ENCODE measurements at places on chromosomes 16 and 17. TPM values are rescaled to one million over a fixed set of nuclear protein-coding genes. Genes with fewer than 3 reads are reported as not detected.

The ACSM5 gene
- not detected for polyA plus RNA-seq

The ITGAD gene
- not detected for polyA plus RNA-seq

- DNase-seq, result no peak
Observed at GRCh38 chr16:24070851-24071250, 185.3 kb upstream of the CACNG3 start.

DNA sequence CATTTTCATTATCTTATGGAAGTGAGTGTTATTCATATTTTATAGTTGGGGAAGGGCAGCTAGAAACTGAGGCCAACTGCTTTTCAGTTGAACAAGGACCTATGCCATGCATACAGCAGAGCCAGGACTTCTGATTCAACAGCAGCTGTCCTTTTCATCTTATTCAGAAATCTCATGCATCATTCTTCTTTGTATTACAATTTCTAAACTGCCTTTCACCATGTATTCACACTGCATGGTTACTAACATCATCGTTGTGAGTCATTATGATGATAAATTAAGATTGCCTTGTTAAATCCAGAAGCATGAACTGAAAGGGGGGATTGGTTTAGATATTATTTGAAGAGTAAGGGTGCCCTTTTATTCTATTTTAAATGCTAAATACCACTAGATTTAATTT lies 1470.1 kb upstream of the GOT2 start:
- no peak for DNase-seq

The NPIPA2 gene
- not detected for polyA plus RNA-seq

The POLR3K gene
- 29.5 TPM for polyA plus RNA-seq

- DNase-seq, result no peak
Observed at GRCh38 chr17:53227111-53227510, 595.6 kb upstream of the KIF2B start.

The ZNF469 gene
- 0.09 TPM for polyA plus RNA-seq

DNA sequence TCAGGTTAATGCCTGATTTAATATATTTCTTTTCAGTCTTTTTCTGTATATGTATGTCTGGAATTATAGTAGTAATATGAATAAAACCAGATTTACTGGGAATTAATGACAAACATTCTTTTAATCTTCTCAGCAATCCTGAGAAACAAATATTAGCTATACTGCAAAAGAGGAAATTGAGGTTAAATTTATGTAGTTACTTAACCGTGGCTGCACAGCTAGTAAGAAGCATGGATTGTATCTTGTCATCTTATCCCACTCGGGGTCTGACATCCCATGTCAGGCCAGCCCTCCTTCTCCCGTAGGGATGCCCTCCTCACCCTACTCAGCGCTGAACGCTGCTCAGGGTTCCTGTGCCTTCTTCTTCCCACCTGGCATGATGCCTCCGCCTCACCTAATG lies 143.0 kb downstream of the FTO start:
- DNase-seq, result no peak

DNA sequence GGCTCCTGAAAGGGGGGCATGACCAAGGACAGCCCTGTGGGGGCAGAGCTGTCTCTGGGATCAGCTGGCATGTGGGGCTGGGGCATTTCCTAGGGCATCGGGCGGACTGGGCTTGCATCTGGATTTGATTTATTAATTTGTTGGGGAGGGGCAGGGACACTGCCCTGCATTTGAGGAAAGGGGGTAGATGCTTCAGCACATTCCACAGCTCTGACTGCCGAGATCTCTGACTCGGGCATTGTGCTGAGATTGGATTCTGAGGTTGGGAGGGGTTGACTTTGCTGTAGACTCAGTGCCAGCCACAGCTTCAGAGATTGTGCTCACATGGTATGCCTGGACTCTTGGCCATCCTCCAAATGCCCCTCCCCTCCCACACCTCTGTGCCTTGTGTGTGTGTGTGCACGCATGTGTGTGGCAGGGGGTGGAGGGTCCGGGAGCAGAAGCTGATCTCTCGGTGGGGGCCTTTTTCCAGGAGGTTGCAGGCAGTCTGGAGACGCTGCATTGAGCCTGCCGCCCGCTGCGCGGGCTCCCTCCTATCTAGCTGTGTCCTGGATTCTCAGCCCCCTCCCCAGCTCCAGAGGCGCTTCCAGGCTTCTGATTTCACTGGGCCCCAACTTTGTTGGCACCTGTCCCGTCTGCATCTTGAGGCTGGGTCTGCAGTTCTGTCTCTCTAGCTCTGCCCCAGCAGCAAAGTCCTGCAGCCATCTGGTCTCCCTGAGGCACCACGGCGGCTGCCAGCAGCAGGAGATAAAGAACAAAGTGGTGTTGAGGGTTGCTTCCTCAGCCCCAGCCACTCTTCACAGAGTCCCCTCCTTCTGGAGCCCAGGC lies 14.9 kb downstream of the IGFBP4 start:
- DNase-seq, result no peak

GRCh38 chr17:31541559-31541958 lies 150.1 kb downstream of the RAB11FIP4 start:
- no peak for DNase-seq

DNA sequence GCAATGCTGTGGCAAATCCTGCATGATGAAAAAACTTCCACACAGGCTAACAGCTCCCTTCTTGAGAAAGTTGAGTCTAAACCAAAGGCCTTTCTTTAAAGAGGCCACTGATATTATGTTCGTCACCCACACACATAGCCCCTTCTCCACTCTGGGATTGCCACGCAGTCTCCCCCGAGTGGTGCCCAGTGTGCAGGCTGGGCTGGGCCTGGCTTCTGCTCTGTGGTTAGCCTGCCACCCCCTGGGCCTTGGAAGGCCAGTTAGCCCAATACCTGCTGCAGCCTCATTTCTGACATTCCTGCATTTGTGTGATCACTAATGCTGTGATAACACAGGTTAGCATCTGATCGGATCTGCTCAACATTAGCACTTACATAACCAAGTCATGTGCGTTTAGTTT lies 44.8 kb downstream of the CDH3 start:
- DNase-seq, result no peak

The PIRT gene
- not detected for polyA plus RNA-seq

DNA sequence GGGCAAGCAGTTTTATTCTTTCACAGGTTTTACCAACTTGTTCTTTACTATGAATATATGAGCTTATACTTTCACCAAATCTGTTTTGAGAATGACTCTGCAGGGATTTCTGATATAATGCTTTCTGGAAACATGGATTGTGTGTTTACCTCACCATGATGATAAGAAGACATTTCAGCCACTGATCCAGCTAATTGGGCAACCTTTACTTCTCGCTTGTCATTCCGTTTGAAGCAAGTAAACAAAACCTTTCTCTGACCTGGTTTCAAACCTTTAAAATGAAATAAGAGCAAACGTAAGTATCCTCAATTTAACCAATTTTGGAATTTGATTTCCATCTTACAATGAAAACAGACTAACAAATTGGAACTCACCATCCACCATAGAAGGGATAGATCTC lies 13.7 kb downstream of the TOP2A start:
- DNase-seq, result no peak

The LRRC36 gene
- not detected for polyA plus RNA-seq

The ARL16 gene
- 26.0 TPM for polyA plus RNA-seq

The RNF227 gene
- 0.65 TPM for polyA plus RNA-seq

GRCh38 chr16:87808108-87808507 lies 42.3 kb upstream of the KLHDC4 start:
- DNase-seq, result no peak

GRCh38 chr17:67378454-67379250 lies 1.6 kb downstream of the PITPNC1 start:
- peak; percentile 89 for DNase-seq

DNA sequence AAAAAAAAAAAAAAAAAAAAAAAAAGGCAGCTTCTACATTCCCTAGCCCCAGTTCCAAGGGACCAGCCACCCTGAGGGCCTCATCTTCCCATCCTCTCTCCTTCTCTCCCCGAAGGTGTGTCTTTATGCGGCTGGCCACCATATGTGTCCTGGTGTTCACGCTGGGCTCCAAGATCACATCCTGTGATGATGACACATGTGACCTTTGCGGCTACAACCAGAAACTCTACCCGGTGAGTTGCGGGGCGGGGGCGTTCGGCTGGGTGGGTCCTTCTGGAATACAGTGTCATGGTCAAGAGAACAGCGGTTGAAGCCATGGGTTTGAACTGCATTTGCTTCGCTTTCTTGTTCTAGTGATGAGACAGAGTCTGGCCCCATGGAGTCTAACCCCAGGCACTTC lies 22.6 kb upstream of the COQ7 start:
- DNase-seq, result no peak

The CIBAR2 gene
- polyA plus RNA-seq, result not detected

The PRAC2 gene
- not detected for polyA plus RNA-seq

DNA sequence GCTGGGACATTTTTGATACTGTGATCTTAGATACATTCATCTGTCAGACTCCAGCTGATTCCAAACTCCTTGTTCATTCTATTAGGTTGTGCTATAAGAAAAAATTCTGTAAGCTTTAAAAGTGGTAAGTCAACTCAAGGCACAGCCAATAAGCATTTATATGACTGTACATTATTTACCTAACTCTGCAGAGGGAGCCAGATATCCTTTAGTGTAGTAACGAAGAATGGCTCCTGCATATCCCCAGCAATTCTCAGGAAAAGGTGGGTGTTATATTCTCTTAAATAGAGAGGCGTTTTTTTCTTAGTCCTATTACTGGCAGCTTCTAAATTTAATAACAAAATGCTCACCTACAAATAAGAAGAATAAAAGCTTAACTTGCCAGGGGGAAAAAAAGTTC lies 374.3 kb upstream of the GOT2 start:
- DNase-seq, result no peak

DNA sequence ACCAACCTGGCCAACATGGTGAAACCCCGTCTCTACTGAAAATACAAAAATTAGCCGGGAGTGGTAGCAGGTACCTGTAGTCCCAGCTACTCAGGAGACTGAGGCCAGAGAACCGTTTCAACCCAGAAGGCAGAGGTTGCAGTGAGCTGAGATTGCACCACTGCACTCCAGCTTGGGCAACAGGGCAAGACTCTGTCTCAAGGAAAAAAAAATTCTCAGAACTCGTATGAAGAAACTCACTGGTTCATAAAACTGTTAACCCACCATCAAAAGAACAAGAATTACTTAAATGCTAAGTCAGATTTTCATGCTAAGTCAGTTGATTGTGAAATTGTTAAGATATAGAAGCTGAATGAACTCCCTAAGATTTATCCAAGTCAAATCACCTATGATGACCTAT lies 31.3 kb downstream of the SLC39A11 start:
- DNase-seq, result no peak

- DNase-seq, result no peak
Observed at GRCh38 chr17:30173649-30174048, 57.0 kb downstream of the NSRP1 start.

DNA sequence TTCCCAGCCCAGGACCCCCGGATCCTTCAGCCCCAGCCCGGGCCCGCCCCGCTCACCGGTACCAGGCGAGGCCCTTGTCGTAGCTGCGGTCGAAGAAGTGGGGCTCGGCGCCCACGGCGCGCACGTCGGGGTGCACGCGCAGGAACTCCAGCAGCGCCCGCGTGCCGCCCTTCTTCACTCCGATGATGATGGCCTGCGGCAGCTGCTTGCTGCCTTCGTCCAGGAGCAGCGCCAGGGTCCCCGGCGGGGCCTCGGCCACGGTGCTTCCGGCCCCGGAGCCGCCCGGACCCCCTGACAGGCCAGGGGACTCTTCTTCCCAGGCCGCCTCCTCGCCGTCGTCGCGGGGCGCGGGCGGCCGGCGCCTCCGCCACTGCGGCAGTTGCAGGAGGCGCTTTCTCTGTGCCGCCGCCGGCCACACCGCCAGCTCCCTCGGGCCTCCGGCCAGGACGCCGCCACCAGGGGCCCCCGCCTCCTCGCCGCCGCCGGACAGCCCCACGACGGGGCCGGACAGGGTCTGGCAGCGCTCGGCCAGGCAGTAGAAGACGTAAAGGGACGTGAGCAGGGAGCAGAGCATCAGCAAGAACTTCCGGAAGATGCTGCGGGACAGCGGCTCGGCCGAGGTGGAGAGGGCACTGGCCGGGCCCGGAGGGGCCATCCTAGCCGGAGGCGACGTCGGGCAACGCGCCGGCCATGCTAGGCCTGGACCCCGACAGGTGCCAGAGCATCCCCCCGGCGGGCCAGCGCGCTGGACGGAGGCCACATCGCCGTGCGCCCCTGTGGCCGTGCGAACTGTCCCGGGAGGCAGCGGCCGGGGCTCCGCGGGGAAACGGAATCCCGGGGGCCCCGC lies 1.0 kb downstream of the HS3ST3A1 start:
- DNase-seq, result no peak

The PTX4 gene
- polyA plus RNA-seq, result not detected

DNA sequence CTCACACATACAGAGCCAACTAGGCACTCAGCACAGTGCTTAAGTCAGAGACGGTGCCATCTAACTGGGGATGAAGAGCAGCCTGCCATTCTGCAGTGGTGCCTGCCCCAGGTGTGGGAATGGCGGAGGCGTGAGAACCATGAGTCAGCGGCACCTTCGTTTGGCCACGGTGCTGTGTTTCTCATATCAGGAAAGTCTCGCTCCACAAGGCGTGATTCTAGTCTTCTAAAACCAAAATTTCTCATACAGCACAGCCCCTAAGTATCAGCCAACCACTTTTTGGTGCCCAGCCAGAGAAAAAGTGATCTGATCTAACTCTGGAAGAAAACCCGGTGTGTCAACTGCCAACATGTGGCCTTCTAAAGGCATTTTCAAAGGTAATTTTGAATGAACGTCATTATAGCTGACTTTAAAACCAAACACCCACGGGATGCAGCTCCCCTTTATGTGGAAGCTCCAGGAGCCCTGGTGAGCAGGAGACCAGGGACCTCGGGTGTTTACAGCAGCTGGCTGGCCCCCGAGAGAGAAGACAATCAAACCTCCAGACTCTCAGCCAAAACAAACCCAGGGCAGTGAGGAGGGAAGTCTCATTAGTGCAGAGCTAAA lies 54.6 kb downstream of the ABCC12 start:
- DNase-seq, result no peak

The PDILT gene
- not detected for polyA plus RNA-seq

DNA sequence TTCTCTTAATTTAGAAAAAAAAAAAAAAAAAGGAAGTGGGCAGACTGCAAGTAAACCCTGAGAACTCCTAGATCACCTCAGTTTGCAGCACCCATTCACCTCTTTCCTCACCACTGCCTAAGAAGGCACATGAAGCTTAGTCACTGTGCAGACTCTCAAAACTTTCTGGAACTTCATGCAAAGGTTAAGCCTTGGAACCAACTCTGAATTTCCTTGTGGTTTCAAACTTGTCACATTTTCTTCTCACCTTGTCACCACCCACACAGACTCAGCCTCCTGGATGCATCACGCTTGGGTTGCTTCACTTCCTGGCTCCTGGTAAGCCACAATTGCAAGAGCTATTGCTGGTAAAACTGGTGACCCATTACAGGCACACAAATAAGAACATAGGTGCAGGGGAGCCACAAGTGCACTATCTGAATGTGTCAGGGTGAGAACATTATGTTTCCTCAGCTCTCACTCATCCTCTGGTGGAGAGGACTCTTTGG lies 15.0 kb upstream of the CPD start:
- DNase-seq, result peak; percentile 24

The HIRIP3 gene
- 18.7 TPM for polyA plus RNA-seq

DNA sequence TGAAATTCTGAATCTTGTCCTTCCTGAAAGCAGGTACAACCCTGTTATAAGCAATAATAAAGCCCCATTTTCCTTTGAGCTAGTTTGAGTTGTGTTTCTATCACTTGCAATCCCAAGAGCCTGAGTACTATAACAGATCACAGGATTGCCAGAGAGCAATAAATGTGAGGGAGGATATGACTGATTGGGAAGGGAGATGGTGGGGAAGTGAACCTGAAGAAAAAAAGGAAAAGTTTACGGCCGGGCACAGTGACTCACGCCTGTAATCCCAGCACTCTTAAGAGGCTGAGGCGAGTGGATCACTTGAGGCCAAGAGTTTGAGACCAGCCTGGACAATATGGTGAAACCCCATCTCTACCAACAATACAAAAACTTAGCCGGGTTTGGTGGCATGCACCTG lies 80.4 kb downstream of the COX10 start:
- DNase-seq, result no peak

The PDK2 gene
- polyA plus RNA-seq, result 27.9 TPM

Measured in naive thymus-derived CD8-positive, alpha-beta T cell (primary cell).